NCI-H2029 (cell line): ENCODE measurements at places on chromosomes 7 and 10.

- DNase-seq, result no peak
These were observed 13.9 kb downstream of the KLHDC10 start for GRCh38 chr7:130084037-130084875.

DNA sequence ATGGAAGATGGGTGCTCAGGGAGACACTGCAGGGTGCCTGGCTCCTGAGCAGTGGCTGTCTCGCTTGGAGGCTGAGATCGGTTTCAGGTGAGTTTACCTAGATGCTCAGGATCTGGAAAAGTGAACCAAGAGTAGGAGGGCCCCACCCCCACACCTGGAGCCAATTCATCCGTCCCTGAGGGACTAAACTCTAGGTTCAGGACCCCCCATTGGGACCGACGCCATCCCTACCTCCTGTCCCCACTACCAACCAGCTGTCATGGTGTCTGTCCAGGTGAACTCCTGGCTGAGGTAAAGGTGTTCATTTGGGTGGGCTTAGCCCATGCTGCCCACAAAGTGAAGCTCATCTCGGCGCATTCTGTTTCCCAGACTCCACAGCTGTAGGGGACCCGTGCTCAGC lies 174.6 kb upstream of the PLPP4 start:
- no peak for DNase-seq

- DNase-seq, result no peak
These were observed 51.3 kb downstream of the TWIST1 start for GRCh38 chr7:19066170-19066569.

GRCh38 chr7:18396953-18397352 lies 98.6 kb upstream of the HDAC9 start:
- no peak for DNase-seq

DNA sequence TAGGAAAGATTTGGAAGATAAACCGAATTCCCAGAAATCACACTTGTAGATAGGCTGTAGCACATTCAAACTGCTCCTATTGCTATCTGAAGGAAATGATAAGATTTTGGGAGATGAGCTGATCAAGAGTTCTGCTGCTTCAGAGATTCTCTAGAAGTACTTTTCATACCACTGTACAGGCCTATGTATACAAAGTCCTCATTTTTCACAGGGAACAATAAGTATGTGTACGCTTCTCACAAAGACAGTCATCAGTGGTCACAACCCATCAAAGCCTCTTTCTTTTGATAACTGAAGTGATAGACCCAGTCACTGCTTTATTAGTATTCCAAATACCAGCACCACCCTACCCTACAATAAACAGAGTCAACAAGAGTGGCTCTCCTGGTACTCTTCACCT lies 15.6 kb upstream of the SEPTIN7 start:
- no peak for DNase-seq

- DNase-seq, result no peak
These were observed 176.7 kb downstream of the EMX2 start for GRCh38 chr10:117718986-117719920.

DNA sequence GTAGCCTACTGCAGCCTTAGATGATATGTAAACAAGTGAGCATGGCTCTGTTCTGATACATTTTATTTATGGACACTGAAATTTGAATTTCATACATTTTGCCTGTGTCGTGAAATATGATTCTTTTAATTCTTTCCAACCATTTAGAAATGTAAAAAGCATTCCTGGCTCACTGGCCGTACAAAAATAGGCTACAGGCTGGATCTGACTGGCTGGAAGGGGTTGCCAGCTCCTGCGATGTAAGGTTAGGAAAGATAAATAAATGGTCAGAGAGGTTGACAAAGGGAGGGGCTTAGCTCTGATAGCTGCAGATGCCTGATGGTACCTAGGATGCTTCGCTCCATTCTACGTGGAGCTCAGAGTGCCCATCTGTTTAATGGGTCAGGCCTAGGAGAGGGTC lies 3.4 kb downstream of the ADCYAP1R1 start:
- DNase-seq, result no peak
